ENCODE measurements at places on chromosomes 1 and 21.

- DNase-seq, result no peak
Measured at GRCh38 chr21:36470294-36470693, 9.6 kb downstream of the CLDN14 start.

GRCh38 chr1:47940326-47940725, 56.9 kb downstream of the TRABD2B start:
- no peak for DNase-seq

- DNase-seq, result no peak
Measured at GRCh38 chr21:37627074-37627473, 260.5 kb downstream of the DYRK1A start.

DNA sequence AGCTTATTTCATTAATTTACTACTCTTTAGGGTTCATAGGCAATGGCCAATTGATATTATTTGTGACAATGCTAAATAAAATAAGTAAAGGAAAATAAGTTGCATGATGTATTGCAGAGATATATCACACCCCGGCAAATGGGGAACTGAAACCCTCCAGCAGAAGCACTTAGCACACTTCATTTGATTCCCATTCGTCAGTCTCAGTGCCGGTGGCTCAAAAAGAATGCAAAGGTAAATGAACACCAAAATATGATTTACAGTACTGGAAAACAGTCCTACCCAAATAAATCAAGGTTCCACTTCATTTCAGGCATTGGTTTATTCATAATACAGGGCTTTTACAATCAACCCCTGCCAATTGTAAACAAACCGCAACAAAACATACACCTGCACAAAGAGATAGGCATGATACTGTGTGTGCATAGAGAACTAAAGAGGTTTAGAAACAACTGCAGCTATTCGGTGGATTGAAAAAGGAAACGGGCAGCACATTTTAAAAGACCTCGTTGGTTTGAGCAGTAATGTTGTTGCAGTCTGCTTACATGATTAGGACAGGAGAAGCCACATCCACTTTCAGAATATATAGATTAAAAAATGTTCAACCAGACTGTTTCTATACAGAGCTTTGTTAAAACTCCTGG, 1019.2 kb downstream of the TTLL7 start:
- DNase-seq, result peak; percentile 2

- DNase-seq, result no peak
Measured at GRCh38 chr1:159067699-159068621, 8.6 kb downstream of the AIM2 start.

- no peak for DNase-seq
Measured at GRCh38 chr1:178518894-178519293, 6.0 kb downstream of the TEX35 start.

- DNase-seq, result no peak
Measured at GRCh38 chr1:192632641-192633532, 3.1 kb upstream of the RGS13 start.

- DNase-seq, result peak; percentile 33
Measured at GRCh38 chr1:31981972-31982371, 31.7 kb upstream of the KHDRBS1 start.

DNA sequence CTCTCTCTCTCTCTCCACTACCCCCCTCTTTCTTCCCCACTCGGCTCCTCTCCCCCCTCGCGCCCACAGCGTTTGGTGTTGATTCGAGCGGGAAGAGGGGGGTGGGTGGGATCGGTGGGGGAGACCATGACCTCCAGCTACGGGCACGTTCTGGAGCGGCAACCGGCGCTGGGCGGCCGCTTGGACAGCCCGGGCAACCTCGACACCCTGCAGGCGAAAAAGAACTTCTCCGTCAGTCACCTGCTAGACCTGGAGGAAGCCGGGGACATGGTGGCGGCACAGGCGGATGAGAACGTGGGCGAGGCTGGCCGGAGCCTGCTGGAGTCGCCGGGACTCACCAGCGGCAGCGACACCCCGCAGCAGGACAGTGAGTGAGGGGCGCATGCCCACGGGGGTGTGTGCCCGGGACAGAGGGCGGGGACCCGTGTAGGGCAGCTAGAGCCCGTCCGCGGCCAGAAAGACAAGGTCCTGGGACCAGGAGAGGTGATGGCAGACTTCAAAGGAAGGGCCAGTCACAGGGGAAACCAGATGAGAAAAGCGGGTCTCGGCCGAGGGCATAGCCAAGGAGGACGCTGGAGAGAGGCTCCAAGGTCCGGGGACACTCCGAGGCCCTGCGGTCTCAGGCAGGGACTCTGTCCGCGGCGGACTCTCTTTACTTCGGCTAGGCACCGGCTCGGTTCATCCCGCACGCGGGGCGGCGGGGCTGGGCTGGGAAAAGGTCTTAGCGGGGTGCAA, at the start of gene PRRX1:
PRRX1 (plus strand) TSS at position 39 of the 735 bp plus-strand sequence; CDS start at position 127, 88 bp downstream.
- DNase-seq, result no peak

GRCh38 chr1:155037043-155037442, 3.4 kb downstream of the DCST1 start:
- DNase-seq, result no peak

- no peak for DNase-seq
Measured at GRCh38 chr1:209416716-209417115, 166.8 kb upstream of the CAMK1G start.

GRCh38 chr1:78385744-78386462, 104.9 kb upstream of the PTGFR start:
- DNase-seq, result no peak

DNA sequence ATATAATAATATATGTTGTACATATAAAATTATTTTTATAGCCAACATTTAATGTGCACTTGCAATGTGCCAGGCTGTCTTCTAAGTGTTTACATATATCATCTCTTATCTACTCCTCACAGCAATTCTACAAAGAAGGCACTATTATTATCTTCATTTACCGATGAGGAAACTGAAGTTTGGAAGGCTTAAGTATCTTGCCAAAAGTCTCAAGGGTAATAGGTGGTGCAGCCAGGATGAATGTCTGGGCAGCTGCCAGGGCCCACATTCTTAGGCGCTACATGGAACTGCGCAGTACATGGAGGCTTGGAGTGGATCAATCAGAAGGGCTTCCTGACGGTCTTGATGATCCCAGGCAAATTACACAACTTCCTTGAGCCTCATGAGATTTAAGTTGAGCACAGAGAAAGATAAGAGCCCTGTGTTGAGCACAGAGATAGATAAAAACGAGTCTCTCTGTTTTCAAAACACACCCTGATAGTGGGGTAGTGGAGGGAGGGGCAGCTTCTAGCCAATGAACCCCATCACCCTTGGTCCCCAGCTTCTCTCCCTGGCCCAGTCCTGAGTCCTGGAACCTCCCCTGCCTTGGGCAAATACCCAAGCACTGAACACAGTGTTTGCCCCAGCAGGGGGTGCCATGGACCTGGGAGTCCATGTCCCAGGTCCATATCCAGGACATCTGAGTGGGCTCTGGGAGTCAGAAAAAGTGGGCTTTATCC, 9.2 kb downstream of the POU3F1 start:
- DNase-seq, result no peak

GRCh38 chr1:47797575-47797974, 199.6 kb downstream of the TRABD2B start:
- DNase-seq, result no peak

- peak; percentile 18 for DNase-seq
Measured at GRCh38 chr1:62318756-62319544, at the start of gene KANK4. TSS of gene KANK4 (minus strand) at chr1:62319434. CDS start at chr1:62281564, 37,870 bp downstream.

GRCh38 chr1:230144758-230145504, 77.9 kb downstream of the GALNT2 start:
- DNase-seq, result no peak

- DNase-seq, result peak; percentile 29
Measured at GRCh38 chr1:209659909-209660308, 7.7 kb upstream of the LAMB3 start.

- DNase-seq, result no peak
Measured at GRCh38 chr1:102572637-102573036, 535.7 kb downstream of the COL11A1 start.

GRCh38 chr1:32749771-32750170, 47.2 kb upstream of the SYNC start:
- no peak for DNase-seq

DNA sequence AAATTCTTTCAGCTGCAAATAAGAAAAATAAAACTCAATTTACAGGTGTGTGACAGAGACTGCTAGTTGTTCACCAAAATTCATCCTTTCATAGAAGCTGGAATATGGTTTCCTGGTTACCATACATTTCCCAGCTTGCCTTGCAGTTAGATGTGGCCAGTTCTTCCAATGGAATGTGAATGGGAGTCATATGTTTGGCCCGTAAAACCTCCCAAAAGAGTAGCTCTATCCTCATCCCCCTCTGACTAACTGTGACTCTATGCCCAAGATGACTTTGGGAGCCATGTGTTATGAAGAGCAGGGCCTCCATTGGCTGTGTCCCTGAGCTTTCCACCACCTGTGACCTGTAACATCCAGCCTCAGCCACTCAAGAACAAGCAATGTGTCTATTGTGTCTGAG, 90.6 kb upstream of the NGF start:
- DNase-seq, result no peak

DNA sequence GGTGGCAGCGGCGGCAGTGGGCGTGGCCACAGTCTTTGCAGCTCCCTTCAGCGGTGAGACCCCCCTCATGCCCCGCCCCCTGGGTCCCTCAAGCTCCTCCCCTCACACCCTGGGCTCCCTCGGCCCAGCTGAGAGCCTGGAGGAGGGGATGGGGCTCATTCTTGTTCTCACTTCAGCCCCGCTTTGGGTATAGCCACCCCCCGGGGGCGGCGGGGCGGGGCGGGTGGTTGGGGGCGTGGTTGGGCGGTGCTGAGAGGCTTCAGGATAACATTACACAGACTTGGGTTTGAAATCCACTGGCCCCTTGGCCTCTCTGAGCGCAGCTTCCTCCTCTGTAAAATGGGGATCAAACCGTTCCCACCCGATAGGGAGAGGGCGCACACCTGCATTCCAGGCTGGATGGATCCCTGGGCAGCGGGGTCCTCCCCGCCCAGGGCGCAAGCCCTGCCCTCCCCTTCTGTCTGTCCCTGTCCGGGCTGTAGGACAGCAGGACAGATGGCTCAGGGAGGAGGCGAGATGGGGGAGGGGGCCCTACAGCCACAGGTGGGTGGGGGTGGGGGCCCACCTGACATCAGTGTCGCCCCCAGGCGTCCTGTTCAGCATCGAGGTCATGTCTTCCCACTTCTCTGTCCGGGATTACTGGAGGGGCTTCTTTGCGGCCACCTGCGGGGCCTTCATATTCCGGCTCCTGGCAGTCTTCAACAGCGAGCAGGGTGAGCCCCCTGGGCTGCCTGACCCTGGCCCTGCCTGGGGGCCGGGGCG, 5.1 kb downstream of the CLCNKA start:
- no peak for DNase-seq

- DNase-seq, result peak; percentile 34
Measured at GRCh38 chr1:89692601-89693521, 59.9 kb downstream of the LRRC8C start.
